GM04503 (cell line): ENCODE measurements at places on chromosomes 7 and 10.
A peak's percentile ranks its signal among the peaks of the same experiment; 100 is the strongest.

- no peak for DNase-seq
Measured at GRCh38 chr7:45080265-45080957, 8.4 kb downstream of the NACAD start.

DNA sequence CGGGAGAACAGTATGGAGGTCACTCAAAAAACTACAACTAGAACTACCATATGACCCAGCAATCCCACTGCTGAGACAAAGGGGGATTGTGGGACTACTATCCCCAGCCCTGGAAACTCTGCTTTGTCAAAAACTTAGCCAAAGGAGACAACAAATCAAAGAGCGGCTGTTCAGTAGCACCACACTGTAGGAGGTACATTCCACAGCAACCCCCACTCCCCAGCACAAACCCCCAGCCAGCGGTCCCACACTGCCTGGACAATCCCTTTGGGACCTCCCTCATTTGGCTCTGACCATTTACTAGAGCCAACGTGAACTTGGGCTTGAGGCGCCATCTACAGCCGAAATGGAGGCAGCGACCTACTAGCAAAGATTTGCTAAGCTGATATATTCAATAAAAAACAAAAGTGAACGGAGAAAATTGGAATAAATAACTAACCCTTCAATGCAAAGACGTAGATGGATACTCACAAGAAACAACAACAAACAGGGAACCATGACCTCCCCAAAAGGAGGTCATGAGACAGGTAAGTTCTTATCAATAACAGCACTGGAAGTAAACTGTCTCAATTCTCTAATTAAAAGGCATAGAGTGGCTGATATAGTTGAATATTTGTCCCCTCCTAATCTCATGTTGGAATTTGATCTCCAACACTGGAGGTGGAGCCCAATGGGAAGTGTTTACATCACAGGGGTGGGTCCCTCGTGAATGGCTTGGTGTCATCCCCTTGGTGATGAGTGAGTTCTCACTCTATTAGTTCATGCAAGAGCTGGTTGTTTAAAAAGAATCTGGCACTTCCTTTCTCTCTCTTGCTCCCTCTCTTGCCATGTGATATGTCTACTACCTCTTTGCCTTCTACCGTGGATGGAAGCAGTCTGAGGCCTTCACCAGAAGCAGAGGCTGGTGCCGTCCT lies 119.0 kb upstream of the KCNMA1 start:
- DNase-seq: no peak

- DNase-seq: no peak
Measured at GRCh38 chr10:107028236-107028635, 136.3 kb downstream of the SORCS1 start.

DNA sequence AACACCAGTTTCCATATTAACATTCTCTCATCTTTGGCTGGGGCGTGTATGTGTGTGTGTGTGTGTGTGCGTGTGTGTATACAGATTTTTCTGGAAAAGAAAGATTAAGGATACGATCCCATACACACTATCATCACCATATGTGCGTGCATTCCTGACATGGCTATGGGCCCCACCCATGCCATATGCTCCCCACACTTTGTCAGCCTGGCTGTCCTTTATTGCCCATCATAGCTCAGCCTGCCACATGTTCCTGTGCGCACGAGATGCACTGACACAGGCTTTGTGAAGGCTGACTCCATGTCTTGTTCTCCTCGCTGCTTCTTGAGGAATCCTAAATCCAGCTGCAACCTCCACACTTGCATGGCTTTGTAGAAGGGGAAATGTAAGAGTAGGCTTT lies 984.1 kb downstream of the LRMDA start:
- DNase-seq: no peak

GRCh38 chr10:92760609-92761008 lies 70.9 kb downstream of the HHEX start:
- DNase-seq: peak; percentile 25

DNA sequence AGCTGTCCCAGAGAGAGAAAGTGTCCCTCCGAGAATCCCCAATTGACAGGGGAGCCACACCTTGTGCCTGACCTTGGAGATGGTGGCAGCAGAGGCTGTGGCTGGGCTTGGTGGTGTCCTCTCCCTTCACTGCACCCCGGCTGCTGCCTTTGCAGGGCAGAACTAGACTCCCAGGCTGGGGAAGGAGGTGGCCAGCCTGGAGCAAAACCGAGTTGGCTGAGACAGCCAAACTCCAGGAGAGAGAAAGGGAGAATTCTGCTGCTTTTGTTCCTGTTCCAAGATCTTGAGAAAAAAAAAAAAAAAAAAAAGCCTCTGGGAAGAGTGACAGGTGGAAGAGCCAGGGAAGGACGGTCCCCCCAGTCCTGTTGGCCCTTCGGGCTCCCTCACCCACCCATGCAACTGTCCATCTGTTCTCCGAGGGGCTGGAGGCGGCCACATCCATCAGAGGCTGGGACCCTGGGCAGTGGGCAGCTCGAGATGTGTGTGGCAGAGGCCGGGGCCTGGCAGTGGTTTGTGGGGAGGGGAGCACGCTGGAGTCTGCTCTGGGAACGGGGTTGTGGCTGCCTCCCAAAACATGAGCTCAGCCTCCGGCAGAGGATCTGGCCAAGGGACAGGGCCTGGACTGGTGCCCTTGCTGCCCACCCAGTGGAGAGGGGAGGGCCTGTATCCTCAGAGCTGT lies 35.5 kb downstream of the CLIP2 start:
- no peak for DNase-seq

- DNase-seq: no peak
Measured at GRCh38 chr7:118288098-118288497, 63.6 kb downstream of the ANKRD7 start.

GRCh38 chr7:30877015-30877769 lies 34.5 kb upstream of the AQP1 start:
- no peak for DNase-seq

DNA sequence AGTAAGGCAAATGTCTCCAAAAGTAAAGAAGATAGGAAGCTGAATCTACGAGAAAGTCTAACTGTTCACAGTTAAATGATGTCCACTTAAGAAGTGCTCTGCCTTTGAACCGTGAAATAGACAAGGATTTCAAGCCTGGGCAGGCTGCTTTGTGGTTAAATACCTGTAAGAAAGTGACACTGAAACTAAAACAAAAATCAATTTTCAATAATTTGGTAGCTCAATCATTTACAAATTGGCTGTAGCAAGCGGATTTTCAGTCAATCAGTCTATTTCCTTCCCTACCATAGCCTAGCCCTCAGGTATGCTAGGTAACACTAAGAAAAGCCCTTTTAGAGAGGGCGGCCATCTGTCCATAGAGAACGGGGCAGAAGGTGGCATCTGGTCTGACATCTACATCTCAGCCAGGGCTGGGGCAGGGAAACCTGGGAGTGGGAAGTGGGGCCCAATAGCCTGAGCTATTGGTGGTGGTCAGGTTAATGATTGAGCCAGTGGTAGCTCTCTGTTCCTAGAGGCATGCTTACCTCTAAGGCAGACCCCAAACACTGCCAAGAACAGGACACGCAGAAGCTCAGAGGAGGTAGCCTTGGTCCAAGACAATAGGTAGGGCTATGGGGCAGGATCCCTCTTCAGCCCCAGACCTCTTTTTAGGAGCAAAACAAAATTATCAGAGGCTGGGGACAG lies 223.2 kb downstream of the CCSER2 start:
- DNase-seq: no peak

DNA sequence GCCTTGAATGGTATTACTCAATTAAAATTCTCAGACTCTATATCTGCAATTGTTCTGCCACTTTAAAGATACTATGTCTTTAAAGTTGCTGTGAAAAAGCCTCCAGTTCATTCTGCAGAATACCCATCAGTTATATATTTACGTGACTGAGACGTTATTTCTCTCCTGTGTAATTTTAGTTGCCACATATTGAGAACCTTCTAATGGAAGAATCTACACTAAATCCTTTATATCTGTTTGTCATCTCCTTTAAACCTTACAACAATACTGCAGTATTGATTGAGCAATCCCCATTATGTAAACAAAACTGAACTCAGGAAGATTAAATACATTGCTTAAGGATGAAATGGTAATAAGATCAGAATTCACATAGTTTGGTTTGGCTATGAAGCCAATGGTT lies 30.0 kb downstream of the GPR141 start:
- DNase-seq: no peak

DNA sequence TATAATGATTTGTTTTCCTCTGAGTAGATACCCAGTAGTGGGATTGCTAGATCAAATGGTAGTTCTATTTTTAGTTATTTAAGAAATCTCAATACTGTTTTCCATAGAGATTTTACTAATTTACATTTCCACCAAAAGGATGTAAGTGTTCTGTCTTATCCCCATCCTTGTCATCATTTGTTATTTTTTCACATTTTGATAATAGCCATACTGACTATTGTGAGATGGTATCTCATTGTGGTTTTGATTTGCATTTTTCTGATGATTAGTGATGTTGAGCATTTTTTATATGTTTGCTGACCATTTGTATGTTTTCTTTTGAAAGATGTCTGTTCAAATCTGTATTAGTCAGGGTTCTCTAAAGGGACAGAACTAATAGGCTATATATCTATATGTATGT lies 160.0 kb upstream of the TMEM229A start:
- DNase-seq: no peak

DNA sequence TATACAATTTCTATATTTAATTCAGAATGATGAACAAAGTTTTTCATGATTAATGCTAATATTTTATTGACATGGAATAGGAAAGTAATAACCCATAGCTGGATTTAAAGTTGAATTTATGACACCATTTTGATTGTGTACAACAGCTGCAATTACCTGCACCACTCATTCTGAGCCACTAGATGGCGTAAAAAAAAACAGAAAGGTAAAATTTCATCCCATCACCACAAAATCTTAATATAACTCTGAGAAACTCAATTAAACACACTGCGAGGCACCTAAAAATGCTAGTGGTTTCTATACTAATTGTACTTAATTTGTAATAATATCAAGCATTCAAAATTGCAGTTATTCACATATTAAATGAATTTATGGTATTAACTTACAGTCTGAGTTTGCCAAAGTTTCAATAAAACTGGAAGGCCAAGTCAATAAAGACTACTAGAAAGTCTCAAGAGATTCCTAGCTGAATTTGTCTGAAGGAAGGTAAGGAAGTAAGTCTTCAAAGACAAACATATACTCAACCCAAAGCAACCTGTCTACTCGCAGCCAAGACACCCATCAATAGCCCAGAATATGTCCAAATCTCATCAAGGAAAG lies 182.5 kb downstream of the SKAP2 start:
- DNase-seq: no peak

DNA sequence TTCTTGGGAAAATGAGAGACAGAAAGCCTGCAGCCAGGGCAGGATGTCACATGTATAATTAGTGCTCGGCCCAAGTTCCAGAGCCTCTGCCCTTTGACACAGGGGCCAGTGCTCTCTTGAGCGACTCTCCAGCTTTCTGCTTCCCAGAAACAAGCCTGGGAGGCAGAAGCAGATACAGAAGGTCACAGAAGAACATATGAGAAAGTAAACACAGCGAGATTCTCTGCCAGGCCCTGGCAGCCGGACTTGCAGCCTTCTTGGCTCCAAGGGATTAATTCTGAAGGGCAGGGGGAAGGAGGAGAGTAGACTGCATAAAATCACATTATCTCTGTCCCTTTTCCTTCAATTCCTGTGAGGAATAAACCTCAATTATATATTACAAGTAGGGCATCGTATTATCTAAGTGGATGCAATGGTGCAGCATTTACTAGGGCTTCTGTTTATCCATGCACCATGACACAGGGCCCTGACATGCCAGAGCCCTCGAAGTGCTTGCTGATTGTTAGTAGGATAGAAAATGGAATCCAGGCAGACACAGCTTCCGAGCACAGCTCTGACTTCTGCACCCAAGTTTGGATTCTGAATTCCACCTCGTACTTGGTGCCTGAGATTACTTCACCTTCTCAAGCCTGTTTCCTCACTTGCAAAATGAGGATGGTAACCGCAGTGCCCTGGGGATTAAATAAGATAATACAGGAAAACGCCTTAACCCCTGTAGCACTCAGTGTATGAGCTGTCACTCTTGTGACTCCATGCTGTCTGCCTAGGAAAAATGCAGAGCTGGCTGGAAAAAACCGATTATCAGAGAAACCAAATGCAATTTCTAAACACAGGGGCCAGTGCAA lies 536.5 kb downstream of the TNS3 start:
- DNase-seq: no peak

DNA sequence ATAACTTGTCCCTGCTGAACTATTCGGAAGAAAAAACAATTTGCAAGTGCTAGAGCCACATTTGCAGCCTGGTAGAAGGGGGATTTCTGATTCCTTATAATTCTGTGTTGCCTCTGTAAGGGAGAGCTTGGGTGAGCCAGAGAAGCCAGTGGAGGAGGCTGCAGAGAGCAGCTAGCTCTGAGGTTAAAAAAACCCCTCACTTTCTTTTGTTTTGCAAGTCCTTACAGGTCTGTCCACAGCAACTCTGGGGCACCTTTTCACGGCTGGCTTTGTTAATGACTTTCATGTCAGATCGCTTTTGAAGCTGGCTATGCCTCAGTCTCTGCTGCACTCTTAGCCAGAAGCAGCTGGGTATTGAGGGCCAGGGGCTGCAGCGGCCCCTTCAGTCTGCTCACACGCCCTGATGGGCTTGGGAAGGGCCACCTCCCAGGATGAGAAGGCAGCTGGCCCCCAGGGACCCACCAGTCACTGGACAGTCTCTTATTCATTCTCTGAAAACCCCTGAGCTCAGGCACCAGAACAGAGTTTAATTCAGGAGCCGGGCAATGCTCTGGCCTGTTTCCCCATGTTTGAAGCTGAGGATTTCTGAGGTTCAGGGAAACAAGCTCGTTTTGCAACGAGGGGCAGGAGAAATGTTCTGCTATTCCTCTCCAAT lies 30.9 kb downstream of the TRIM8 start:
- DNase-seq: no peak

GRCh38 chr10:79275431-79275851 lies 71.8 kb upstream of the PPIF start:
- DNase-seq: no peak

DNA sequence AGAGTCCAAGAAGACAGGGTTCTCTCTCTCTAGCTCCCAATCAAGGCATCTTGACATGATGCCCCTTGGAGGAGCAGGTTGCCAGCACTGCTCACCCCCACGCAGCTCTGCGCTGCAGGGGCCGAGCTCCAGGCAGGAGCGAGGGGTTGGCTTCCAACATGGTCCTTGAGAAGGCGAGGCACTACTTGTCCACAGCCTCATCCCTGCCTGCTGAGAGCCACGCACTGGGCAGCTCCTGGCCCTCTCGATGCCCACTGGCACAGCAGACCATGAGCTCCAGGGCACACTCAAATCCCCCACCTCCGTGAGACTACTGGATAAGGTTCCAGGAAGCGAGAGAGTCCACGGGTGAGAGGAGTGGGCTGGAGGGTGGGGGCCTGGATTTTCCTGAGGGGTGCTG lies 31.1 kb downstream of the RAMP3 start:
- no peak for DNase-seq

- DNase-seq: no peak
Measured at GRCh38 chr7:157712666-157713235, 375.9 kb downstream of the DNAJB6 start.

GRCh38 chr10:46540412-46541016 lies 15.9 kb downstream of the GPRIN2 start:
- DNase-seq: no peak

- no peak for DNase-seq
Measured at GRCh38 chr10:114661212-114661880, 3.3 kb upstream of the ABLIM1 start.

DNA sequence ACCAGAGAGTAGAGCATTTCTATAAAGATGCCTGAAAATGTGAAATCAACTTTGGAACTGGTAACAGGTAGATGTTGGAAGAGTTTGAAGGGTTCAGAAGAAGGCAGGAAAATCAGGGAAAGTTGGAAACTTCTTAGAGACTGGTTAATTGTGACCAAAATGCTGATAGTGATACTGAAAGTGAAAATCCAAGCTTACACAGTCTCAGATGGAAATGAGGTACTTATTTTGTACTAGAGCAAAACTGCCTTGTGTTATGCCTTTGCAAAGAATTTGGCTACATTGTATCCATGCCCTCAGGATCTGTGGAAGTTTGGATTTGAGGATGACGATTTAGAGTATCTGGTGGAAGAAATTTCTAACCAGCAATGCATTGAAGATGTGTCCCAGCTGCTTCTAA lies 430.6 kb upstream of the KCND2 start:
- no peak for DNase-seq
